ENCODE measurements at places on chromosomes 7 and 10.

DNA sequence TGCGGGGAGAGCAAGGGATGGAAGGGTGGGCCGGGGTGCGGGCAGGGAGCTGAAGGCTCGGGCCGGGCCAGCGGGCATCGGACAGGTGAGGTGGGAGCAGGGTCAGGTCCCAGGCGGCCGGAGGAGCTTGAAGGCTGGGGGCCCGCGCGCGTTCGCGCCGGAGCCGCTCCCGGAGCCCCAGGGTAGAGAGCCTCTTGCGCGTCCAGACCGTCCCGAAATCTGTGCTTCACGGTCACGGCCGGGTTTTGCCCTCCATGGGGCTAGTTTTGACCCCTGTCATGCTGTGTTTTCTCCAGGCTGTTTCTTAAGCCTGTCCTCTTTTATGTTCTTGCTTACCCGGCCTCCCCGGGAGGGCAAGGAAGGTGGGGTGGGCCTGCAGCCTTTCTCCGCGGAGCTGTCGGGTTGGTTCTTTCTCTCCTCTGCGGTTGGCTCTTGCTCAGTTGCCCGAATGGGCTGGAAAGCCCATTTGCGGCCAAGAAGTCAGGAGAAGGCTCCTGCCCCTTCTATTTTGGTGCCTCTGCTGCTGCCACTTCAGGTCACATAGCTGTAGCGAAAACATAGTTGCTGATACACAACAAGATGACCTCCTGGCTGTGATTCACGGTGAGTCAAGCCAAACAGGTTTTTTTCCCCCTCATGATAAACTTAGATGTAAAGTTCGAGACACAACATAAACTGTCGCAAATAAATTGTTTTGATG lies 650 bp downstream of the UBE2D1 start:
- DNase-seq, result no peak

- DNase-seq, result no peak
These were observed 188.4 kb downstream of the DYNC1I1 start for GRCh38 chr7:95960706-95961244.

DNA sequence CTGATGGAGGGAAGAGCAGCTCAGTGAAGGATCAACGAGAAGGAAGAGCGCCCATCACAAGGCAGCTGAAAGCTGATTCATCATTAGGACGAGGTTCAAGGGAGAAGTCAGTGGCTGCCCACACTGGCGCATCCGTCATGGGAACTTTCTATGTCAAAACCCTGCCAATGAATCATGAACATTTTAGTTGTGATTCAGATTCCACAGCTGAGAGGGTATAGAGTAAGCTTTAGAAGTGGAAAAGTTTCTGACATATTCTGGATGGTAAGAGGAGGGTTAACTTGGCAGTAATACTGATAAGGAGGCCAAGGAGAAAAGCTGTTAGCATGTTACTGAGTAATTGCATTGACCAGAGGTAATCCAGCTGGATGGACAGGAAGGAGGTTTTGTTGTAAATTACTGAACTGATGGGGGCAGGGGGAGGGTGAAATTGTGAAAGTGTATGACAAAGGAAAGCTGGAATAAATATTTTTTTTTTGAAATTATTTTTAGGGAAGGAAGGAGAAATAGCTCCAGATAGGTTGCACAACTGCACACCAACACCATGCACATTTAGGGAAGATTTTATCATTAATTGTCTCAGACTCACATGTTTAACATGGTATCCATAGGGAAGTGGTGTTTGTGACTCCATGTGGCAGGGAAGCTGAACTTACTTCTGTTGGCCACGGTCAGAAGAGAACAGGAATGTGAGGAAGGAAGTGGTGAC lies 78.3 kb upstream of the NRP1 start:
- no peak for DNase-seq

- no peak for DNase-seq
These were observed 665 bp downstream of the INSYN2A start for GRCh38 chr10:127195571-127196281.

GRCh38 chr10:132574783-132575319 lies 37.3 kb downstream of the INPP5A start:
- no peak for DNase-seq

GRCh38 chr7:118626739-118627138 lies 402.2 kb downstream of the ANKRD7 start:
- DNase-seq, result no peak

DNA sequence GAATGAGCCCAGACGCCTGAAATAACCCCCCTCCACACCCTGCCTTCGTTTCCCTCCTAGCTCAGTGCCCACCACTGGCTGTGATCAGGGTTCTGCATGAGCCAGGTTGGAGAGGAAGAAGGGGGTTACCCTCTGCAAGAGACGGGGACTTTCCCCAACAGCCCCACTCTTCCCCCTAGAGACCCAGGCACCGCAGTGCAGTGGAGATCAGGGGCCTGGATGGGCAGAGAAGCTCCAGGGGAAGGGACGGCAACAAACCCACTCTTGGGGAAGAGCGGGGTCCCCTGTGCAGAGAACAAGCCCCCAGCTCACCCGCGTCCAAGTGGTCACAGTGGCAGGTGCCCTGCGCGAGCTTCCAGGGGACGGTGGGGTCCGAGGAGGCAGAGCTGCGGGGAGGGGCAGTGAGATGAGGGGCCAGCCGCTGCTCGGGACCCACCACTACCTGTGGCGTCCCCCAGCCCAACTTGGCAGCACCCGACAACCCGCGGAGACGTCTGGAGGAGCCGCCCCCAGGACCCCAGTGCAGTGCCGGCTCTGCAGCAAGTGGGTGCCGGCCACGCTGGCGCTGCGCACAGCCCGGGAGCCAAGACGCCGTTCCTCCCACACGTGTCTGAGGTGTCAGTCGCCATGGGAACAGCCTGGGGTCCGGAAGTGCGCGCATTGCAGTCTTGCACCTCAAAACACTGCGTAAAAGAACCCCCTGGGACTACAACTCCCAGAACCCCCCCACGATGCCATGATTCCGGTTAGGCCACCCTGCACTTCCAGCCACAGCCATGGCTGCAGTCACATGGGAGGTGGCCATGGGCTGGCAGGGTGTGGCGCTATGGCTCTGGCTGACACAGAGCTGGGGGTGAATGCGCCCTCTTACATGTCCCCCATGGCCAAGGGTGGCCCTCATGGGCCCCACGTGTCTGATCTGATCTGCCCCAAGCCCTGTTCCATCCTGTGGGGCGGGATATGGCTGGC lies 45.8 kb upstream of the WIPI2 start:
- peak; percentile 63 for DNase-seq

Data from activated T-helper 1 cell treated with anti-CD3 and anti-CD28 coated beads, Interleukin-2, amount 50 U/mL, for 16 hours (primary cell).